ENCODE measurements at places on chromosomes 2 and 18. TPM values are rescaled to one million over a fixed set of nuclear protein-coding genes. Genes with fewer than 3 reads are reported as not detected.

DNA sequence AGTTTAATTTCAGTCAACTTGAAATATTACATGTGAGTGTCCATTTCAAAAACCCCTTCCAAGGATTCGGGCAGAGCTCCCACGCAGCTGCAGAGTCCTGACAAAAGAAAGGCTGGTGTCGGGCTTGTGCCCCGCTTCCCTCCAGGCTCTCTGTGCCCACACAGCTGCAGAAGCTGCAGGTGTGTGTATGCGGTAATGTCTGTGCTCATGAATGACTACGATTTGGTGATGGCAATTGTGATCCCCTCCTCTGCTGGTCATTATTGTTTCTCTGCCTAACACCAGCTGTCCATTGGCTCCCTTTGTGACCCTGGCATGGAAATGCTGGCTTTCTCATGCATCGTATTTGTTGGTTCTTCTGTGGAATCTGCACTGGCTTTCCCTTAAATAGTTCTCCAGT, 224.8 kb downstream of the NUP35 start:
- no peak for DNase-seq

GRCh38 chr2:195559431-195559914, 97.6 kb upstream of the SLC39A10 start:
- DNase-seq = peak; percentile 21

- DNase-seq = no peak
Observed at GRCh38 chr2:61713457-61713856, 140.4 kb downstream of the FAM161A start.

KCNG3 gene
- not detected for total RNA-seq

LMAN1 gene
- total RNA-seq = 58.1 TPM

GPR155 gene
- 14.0 TPM for total RNA-seq

CRYGD gene
- not detected for total RNA-seq

DNA sequence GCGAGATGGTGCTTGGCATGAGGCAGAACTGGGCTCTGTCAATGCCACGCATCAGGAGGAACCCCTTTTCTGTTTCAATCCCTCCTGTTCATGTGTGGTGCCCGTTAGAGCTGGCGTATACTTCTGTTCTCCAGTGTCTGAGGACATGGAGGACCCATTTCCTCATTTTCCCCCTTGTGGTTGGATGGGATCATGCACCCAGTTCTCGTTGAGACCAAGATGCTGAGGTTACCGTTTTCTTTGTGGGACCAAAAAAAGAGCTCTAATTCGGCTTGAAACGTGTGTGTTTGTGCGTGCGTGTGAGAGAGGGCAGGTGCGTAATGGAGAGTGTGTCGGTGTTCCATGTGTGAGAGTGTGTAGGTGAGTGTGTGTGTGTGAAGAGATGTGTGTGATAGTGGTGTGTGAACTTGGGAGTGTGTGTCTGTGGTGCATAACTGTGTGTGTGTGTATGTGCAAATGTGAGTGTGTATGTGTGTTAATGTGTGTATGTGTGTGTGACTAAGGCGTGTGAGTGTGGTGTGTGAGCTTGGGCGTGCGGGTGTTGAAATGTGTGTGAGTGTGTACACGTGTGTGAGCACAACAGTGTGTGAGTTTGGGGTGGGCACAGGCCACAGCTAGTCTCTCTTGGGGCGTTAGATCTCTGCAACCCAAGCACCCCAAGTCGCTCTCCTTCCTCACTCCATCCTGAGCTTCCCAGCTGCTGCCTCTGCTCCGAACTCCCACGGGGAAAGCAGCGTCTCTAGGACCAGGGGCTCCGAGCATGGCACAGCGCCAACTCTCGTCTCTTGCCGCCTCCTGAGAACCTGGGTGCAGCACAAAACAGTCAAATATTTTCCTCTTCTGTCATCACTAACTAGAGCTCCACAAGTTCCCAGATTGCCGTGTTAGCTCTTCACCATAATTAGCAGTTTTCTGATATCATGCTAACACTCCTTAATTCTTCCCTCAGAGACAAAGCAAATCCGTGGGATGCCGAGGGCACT, 75.8 kb downstream of the LONRF2 start:
- DNase-seq = no peak

DNA sequence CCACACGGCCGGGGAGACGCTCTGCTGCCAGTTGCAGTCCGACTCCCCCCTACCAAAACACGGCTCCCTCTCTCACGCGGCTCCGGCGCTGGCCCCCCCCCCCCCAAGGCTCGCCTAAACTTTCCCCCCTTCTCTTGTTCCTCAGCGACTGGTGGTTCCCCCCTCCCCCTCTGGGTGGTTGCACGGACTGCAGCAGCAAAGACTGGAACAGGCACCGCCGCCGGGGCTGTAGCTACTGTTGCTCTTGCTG, 281 bp downstream of the XPO1 start:
- no peak for DNase-seq

PIEZO2 gene
- total RNA-seq = not detected

- no peak for DNase-seq
Observed at GRCh38 chr2:196046123-196046917, 22.3 kb downstream of the DNAH7 start.

- DNase-seq = no peak
Observed at GRCh38 chr2:58520903-58521302, 279.8 kb upstream of the FANCL start.

DNA sequence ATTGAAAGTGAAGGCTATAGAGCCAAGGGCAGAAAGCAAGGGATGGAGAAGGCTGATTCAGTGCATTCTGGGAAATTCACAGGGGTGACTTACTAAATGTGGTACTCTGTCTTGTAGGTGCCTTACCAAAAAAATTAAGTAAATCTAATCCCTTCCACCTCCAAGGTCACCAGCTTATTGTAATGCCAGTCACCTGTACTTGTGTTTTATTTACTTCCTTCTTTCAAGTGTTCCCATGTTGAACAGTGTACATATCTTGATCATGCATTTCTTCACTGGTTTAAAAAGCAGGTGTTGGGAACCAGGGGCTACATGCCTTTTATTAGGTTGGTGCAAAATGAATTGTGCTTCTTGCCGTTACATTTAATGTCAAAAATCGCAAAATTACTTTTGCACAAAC, 137.0 kb upstream of the ARHGAP28 start:
- no peak for DNase-seq

DNA sequence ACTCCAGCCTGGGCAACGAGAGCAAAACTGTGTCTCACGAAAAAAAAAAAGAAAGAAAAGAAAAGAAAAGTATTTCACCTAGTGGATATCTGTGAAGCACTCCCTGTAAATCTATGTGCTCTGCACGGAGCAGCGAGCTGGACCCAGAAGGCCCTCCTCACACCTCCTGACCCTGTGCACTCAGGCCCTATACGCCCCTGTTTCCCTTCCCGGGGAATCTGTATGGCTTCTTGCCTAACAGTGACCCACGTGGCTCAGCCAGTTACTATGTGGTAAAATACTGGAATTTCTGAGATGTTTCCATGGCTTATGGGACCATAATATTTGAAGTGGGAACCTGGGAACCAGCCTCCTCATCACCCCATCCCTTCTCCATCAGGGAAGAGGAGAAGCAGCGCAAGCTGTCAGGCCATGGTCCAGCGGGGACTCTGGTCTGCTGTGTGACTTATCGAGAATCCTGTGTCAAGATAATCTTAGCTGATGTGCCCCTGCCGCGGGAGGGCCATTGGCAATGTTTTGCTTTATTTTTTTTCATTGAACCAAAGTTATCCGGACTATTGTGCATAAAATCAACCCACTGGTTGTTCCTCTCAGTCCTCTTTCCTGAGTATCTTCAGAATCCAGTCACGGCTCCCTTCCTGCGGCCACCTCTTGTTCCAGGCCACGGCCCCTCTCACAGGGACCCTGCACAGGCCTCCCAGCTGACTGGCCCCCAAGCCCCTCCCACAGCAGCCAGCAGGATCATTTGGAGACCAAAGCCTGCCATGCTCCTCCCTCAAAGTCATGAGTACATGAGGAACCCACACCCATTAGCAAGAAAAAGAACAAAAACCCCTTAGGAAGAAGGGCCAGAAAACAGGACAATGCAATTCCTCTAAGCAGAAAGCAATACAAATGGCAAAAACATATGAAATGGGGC, 30.6 kb downstream of the SDC1 start:
- no peak for DNase-seq

DNA sequence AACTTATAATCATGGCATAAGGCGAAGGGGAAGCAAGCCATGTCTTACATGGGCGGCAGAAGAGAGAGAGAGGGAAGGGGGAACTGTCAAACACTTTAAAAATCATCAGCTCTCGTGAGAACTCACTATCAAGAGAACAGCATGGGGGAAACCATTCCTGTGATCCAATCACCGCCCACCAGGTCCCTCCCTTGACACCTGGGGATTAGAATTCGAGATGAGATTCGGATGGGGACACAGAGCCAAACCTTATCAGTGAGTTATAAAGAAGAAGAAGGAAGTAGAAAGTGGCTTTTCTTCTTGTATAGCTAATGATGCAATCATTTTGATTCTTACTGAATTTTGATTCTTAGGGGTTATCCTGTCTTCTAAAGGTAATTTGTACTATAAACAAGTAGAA, 51.4 kb downstream of the SMCHD1 start:
- no peak for DNase-seq

- DNase-seq = no peak
Observed at GRCh38 chr2:108640731-108641130, 78.6 kb upstream of the RANBP2 start.

GRCh38 chr2:20356042-20356441, 5.4 kb upstream of the PUM2 start:
- no peak for DNase-seq

DNA sequence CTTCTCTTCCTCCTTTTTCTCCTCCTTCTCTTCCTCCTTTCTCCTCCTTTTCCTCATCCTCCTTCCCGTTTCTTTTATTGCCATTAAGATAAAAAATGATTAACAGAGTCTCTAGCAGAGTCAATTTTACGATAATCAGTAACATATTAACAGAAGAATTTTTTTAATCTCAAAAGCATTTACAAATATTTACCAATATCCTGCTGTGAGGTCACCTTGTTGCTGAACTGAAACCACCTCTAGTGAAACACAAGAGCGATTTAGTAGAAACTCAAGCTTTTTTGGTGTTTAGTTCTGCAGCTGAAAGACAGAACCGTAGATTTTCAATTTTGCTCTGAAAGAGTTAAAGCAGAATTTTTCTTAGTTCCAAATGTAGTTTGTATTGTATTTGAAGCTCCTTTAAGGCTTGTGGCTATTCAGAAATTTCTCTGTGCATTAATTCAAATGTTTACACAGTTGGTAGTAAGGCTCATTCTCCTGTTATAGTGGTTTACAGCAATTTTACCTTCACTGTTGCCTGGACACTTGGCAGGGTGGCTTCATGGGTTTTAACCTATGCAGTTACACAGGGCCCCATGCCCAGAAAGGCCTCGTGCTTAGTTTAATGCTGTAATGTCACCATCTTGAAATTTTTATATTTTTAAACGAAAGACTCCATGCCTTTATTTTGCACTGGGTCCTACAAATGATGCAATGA, 1106.6 kb upstream of the FAM98A start:
- DNase-seq = no peak

- DNase-seq = no peak
Observed at GRCh38 chr2:64212801-64213321, 68.6 kb upstream of the PELI1 start.

DNA sequence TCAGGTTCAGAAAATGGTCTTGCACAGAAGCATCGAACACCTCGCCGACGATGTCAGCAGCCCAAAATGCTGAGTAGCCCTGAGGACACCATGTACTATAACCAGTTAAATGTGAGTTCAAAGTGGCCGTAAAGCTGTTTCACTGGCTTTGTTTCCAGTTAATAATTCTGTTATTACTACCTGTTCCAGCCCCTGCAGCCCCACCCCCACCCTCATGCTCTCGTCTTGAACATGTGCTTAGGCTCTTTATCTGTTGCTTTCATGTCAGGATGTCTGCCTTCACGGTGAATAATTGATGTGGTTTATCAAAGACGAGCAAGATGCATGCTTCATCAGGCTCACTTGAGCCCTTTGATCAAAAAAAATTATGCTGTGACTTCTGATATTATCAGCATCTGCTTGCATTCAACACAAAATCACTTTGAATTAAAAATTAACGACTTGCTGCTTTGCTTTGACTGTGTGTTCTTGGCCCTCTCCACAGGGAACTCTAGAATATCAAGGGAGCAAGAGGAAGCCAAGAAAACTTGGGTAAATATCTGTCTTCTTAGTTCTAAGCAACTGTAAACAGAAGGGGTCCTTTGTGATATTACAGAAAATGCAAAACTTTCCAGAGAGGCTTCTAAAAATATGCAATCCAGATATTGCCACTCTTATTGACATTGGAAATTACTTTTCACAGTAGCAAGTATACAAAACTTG, 63.4 kb upstream of the SP5 start:
- DNase-seq = peak; percentile 13

- no peak for DNase-seq
Observed at GRCh38 chr2:118932949-118933348, 9.0 kb upstream of the MARCO start.

GRCh38 chr18:37559194-37559593, 6.4 kb downstream of the CELF4 start:
- no peak for DNase-seq

- no peak for DNase-seq
Observed at GRCh38 chr2:215760557-215760956, 252.8 kb downstream of the MREG start.

CFAP221 gene
- total RNA-seq = not detected

- no peak for DNase-seq
Observed at GRCh38 chr2:8800821-8801220, 36.6 kb downstream of the KIDINS220 start.

GRCh38 chr2:22999951-23000350, 385.0 kb upstream of the KLHL29 start:
- DNase-seq = no peak

DNA sequence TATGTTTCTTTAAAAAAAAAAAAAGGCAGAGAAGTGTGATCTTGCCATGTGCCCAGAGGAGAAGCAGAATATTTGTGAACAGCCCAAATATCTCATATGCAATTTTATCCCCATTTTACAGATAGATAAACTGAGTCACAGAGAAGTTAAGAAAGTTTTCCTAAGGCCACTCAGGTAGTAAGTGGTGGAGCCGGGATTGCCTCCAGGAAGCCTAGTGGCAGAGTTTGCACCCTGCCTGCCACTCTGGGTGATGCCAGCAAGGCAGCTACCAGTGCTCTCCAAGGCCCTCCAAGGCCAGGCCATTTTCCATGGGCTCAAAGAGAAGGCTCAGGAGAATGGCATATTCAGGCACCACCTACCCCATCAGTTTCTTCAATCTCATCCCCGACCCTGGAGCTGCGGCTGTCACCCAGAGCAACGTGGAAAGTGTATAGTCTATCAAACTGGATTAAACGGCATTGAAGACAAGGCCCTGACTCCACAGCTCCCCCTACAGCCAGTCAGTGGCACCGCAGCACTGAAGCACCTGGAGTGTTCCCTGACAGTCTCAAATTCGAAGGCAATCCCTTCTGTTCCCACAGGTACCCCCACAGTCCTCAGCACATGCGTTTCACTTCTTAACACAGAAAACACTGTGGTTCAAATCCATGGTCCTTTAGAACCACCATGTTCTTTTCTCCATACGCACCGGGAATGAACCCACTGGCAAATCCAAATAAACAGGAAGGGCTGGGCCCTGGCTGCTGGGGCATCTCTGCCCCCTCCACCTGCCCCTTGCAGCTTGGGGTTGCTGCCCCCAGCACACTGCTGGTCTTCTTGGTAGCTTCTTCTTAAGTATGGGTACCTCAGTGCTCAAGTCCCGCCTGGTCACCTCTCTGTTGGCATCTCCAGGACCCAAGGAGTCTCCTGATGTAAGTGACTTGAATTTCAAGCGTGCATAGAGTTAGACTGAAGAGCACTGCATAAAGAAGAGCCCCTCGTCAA, 175.3 kb downstream of the INHBB start:
- DNase-seq = no peak

Measured in T-helper 17 cell (primary cell).